Head of caudate nucleus (tissue), 42 donors: ENCODE measurements at places on chromosomes 7 and 10.

GRCh38 chr10:52818019-52818418 lies 45.4 kb upstream of the MBL2 start:
- DNase-seq: no peak

DNA sequence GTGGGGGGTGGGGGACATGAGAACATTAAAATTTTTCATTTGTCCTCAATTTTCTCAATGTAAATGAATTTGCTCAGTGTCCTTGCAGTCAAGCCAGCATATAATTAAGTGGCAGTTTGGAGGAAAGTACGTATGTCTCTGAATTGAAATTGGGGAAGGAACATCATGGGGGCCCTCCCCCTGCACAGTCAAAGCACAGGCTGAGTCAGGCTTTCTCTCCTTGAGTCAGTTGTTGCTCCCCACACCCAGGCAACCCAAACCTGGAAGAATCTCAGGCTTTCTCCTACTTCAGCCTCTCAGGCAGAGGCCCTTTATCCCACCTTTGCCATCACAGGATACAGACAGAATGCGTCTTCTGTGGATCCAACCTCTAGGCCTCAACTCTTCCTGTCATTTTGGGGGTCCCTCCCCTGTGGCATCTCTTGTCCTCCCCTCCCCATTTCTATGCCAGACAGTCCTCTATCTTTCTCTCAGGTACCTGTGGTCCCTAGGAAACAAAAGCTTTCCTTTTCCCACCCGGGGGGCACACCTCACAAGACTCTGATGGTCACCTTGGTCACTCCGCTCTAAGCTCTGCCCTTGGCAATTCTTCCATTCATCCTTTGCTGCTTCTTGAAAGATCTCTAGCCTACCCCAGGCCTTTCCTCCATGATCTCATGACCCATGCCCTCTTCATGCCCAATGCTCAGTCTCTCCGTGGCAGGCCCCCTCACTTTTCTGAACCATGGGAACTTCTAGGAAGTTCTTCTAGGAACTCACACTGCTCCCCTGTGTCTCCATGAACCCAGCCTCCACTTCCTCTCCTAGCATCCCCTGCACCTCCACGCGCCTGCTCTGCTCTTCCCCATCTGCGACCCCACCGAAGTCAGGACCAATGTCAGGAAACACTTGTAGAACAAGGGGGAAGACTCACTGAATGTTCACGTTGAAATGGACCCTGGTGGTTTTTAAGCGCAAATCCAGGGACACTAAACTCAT lies 40.4 kb downstream of the CREB3L2 start:
- DNase-seq: no peak

DNA sequence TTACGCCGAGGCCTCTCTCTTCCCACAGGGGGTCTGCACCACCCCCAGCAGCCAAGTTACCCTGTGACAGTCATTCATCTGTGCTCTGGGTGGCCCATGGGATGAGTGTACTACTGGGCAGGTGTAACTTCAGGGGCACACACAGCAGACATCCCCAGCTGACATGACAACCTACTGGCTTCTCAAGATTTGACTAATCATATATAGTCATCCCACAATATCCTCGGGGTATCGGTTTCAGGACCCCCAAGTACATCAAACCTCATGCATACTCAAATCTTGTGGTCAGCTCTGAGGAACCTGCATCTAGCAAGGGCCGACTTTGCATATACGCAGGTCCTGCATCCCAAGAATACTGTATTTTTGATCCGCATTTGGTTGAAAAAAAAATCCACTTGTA lies 336.9 kb upstream of the C7orf33 start:
- DNase-seq: no peak

DNA sequence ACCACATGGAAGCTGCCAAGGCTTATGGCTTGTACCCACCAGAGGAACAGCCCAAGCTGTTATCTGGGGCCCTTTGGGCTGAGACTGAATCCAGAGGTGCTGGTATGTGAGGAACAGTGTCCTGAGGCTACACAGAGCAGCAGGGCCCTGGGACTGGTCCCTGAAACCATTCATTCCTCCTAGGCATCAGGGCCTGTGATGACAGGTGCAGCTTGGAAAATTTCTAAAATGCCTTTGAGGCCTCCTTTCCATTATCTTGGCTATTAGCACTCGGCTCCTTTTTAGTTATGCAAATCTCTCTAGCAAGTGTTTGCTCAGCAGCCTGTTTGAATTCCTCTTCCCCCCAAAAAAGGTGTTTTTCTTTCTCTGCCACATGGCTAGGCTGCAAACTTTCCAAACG lies 1151.7 kb upstream of the LRRN3 start:
- no peak for DNase-seq

DNA sequence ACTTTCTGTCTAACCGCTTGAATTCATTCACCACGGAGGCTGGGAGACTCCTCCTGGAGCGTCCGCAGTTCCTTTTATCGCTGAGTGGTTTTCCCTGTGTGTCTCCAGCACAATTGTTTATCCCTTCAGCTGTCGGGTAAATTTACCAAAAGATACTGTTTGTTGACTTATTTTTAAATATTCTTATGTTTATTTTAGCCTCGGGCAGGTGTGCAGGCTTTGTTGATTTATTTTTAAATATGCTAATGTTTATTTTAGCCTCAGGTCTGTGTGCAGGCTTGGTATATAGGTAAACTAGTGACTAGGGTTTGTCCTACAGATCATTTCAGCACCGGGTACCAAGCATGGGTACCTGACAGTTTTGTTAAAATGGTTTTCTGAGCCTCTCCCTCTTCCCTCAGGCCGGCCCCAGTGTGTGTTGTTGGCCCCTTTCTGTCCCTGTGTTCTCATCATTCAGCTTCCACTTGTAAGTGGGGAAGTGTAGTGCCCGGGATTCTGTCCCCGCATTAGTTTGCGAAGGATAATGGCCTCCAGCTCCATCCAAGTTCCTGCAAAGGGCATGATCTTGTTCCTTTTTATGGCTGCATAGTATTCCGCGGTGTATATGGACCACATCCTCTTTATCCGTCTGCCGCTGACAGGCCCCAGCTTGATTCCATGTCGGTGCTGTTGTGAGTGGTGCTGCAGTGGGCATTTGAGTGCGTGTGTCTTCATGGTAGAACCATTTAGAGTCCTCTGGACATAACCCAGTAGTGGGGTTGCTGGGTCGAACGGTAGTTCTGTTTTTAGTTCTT lies 5.3 kb downstream of the GET4 start:
- no peak for DNase-seq

GRCh38 chr7:105636982-105637381 lies 55.7 kb upstream of the EFCAB10 start:
- no peak for DNase-seq

DNA sequence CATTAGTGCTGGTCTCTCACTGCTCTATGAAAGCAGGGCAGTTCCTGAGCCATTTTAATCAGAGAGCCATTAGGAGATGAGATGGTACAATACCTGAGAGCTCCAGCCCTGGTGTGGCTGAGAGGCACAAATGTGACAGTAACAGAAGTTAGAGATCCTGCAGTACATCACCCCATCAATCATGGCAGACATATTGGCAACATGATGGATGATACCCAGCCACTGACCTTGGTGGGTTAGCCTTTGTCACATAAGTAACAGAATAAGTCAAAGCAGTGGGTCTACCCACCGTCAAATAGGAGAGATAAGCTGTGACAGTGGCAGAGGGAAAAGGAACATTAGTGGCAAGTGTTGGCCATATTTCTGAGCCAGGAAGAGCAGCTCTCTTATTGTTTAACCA lies 53.3 kb upstream of the NXPH1 start:
- DNase-seq: no peak

DNA sequence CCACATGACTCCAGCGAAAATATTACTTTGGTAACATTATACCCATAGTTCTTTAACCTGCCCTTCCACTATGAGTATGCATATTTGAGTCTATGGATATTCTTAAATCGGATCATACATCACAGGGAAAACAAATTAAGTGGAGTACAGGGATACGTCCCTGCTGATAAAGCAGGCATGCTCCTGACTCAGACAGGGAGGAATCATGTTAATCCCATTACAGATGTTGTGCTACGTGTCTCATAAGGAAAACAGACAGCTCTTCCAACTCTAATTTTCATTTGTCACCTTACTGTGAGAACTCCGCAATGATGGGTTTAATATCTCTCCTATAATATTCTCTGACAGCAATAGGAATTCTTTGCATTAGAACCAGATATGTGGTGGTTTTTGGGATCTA lies 469.5 kb upstream of the POM121L12 start:
- no peak for DNase-seq

- no peak for DNase-seq
Measured at GRCh38 chr7:139972029-139972428, 90.7 kb downstream of the PARP12 start.

DNA sequence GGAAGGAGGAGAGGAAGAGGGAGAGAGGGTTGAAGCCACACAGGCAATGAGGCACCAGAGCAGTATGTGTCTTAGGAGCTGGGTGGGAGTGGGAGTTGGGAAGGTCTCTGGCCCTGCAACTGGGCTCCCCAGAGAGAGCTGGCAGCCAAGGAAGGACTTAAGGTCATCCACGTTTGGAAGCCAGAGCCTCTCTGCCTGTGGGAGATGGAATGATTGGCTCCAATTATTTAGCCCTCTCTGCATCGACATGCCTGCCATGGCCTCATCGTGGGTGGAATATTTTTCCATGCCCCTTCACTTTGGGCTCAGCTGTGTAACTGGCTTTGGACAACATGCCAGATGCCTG lies 478.5 kb downstream of the RPS24 start:
- DNase-seq: no peak
